Mucosa of gallbladder (tissue), 1 donor: ENCODE measurements at places on chromosomes 7 and 10. TPM values are rescaled to one million over a fixed set of nuclear protein-coding genes. Genes with fewer than 3 reads are reported as not detected.
A peak's percentile ranks its signal among the peaks of the same experiment; 100 is the strongest.

DNA sequence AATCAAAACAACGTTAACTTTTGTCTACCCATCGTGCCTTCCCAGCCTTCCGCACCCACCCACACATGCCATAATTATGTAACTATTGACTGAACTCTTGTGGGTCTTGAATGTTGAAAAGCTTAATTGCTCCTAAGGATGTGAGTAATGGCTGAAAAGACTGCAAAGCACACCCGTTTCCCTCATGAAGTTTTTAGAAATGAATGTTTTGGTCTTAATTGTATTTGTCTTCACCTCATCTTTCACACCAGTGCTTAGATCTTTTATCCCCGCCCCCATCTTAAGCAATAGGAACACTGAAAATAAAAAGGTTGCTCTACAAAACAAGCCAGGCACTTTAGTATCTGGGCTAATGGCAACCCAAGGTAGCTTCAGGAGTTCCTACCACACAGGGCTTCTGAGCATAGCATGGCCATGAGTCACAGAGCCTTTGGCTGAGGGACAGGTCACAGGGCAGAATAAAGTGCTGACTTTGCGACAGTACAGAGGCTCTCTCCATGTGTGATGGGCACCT is 690.5 kb downstream of the PARD3 start:
- peak; percentile 82 for DNase-seq

DNA sequence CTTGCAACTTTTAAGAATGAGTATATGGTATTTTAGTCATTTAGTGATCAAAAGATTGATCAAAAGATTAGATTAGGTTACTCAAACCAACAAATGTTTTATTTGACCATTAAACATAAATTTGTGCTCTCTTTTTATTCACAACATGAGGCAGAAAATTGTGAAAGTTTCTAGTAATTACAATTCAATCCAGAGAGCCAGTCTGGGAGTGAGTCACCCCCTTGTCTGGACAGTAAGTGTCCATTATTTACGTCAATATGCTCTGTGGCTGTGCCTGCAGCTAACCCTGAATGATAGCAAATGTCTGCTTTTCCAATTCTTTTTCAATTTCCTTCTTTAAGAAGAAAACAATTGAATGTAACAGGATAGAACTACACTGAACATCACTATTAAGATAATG is 27.9 kb downstream of the GNG11 start:
- no peak for DNase-seq

- peak; percentile 38 for DNase-seq
Observed at GRCh38 chr10:60236869-60237524, 152.7 kb downstream of the ANK3 start.

The TMEM236 gene
- 0.46 TPM for total RNA-seq

The CFAP69 gene
- 11.6 TPM for total RNA-seq

GRCh38 chr10:51368943-51369342 is 294.7 kb downstream of the PRKG1 start:
- no peak for DNase-seq

GRCh38 chr7:108291791-108292440 is 161.8 kb upstream of the LAMB4 start:
- no peak for DNase-seq

The CCDC71L gene
- 20.4 TPM for total RNA-seq

The GHRHR gene
- 12.3 TPM for total RNA-seq

GRCh38 chr10:24394461-24395190 is 185.7 kb downstream of the KIAA1217 start:
- DNase-seq: no peak

GRCh38 chr7:138900035-138900828 is 81.0 kb downstream of the KIAA1549 start:
- DNase-seq: no peak

DNA sequence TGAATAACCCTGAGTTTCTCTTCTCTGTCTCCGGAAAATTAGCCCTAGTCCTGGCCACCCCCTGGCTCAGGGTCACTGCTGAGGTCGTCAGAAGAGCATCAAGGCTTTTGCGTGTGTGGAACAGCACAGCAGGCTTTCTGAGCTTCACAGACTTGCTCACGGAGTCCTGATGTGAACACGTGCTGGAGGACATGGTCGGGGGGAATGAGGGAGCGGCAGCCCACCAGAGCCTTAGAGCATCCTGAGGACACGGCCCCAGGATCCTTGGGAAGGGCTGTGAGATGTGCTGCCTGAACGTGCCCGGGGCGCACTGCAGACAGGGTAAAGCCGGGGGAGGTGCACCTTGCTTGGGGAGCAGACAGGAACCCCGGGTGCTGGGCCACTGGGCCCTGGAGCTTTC is 28.8 kb downstream of the TMEM120A start:
- DNase-seq: no peak

- no peak for DNase-seq
Observed at GRCh38 chr10:35979116-35979515, 337.0 kb upstream of the FZD8 start.

- DNase-seq: no peak
Observed at GRCh38 chr10:119575506-119575905, 21.3 kb downstream of the TIAL1 start.

The LAMB4 gene
- total RNA-seq: 0.83 TPM

The ADAMTS14 gene
- total RNA-seq: 4.3 TPM

The INHBA gene
- 17.9 TPM for total RNA-seq

GRCh38 chr10:93775356-93775755 is 17.6 kb downstream of the LGI1 start:
- no peak for DNase-seq

The TMEM225B gene
- total RNA-seq: 0.35 TPM

DNA sequence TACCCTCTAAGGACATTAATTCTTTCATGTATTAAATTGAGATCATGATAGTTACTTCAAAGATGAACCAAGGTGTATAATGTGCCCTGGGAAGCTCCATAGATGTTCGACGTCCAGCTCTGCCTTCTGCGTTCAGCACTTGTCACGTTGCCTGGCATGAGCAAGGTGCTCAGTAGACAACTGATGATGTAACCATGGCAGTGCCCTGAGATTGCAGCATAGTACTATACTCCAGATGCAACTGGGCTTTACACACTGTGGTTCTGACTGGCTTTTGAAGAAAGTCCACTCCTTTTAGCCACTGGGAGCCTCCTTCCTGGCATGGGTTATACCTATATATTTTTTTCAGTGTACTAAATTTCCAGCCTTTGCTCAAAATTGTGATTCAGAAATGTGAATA is 355.8 kb upstream of the SORCS1 start:
- DNase-seq: no peak

The TRIM50 gene
- total RNA-seq: 1.3 TPM

The NEUROD6 gene
- total RNA-seq: not detected

DNA sequence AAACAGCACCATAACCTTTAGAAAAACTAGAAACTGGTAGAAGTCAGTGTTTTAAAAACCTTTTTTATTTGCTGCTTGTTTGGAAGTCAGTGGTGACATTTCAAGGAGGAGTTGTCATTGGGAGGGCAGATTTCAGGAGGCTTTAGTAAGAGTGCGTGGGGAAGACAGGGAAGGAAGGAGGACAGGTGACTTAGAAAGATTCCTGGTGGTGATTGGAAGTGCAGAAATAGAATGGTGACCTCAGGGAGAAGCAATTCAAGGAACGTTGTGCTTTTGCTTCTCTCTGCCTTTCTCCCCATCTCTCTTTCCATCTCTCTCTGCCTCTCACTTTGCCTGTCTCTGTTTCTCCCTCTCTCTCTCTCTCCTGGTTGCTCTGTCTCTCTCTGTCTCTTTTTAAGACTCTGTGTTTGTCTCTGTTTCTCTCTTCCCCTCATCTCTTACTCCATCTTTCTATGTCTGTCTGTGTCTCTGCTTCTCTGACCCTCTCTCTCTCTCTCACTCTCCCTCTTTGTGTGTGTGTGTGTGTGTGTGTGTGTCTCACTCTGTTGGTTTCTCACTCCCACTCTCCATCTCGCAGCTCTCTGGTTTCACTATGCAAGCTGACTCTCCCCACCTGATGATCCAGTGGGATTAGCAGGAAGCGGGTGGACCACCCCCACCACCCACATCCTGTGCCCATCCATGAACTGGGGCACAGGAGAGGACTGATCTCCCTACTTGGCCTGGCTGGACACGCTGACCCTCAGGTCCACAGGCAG is 10.9 kb upstream of the PFKP start:
- DNase-seq: no peak

The ACTL6B gene
- 0.14 TPM for total RNA-seq

DNA sequence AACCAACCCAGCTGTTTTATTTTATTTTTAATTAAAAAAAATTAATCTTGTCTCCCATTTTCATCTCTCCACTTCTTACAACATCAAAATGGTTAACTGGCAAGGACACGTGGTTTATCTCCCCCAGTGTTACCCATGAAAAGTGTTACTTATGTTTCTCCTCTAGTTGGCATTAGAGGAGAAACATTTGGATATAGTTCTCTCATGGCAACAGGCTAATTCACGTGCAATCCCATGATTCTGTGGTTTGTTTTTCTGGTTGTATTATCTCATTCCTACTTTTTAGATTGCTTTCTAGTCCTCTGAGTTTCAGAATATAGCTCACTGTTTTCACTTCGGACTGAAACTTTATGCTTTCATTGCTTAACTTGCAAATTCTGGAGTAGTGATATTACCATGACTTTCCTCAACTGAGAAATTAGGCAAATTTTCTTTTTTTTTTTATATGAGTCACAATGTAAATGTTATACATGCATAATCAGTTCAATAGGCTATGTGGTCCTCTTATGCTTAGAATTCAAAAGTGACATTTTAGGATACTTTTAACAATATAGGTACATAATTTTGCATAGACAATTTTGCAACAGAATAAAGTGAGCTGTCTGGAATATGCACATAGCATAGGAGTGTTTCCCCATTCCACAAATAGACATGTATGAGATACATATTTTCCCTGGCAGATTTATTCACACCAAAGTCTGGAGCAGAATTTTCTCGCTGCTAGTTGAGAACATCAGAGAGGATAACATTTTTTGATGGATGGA is 43.0 kb downstream of the LHFPL3 start:
- no peak for DNase-seq

GRCh38 chr10:110492069-110492822 is 5.5 kb upstream of the DUSP5 start:
- DNase-seq: no peak

The MUC12 gene
- 0.72 TPM for total RNA-seq

The GRM3 gene
- 0.09 TPM for total RNA-seq

DNA sequence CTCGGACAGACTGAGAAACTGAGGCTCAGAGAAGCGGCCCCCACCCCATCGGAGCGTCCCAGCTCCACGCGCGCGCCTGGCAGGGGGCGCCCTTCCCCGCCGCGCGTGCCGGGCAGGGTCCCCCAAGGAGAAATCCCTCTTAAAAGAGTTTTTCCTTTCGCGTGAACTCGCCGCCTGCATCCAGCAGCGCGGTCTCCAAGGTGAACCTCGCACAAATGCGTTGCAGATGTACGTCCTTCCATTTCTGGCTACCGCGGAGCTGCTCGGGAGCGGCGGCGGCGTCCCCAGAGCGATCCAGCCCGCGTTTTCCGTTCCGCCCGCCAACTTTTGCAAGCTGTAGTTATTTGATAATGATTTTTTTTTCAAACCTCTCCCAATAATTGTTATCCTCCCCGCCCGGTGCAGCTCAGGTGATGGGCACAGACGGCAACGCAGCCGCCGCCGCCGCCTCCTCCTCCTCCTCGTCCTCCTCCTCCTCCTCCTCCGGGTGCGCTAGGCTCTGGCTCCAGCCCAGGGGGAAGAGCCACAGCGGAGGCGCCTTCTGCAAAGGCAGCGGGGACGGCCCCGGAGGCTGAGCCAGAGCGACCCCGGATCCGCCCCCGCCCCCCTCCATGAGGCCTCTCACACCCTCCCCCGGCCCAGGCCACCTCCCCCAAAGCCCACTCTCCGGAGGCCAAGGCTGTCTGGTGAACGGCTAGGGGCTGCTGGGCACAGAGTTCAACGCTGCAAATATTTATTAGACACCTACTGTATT is 74.0 kb upstream of the CUX1 start:
- DNase-seq: peak; percentile 57

The ATOH7 gene
- total RNA-seq: not detected

DNA sequence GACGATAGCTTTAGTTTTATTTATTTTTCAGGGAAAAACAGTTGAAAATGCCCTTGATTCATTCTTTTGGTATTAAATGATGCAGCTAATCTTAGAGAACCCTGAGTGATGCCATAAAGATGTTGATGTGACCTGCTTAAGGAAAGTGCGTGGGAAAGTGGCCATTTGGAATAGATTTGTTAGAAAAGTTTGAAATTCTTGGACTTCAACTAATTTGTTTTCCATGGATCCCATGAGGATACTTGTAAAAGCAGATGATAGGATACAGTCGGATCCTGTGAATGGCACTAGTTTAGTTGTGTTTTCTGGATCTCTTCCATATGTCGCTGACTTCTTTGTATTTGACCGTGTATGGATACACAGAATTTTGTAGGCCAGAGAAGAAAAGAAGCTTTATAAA is 69.0 kb downstream of the SEPTIN7 start:
- no peak for DNase-seq

DNA sequence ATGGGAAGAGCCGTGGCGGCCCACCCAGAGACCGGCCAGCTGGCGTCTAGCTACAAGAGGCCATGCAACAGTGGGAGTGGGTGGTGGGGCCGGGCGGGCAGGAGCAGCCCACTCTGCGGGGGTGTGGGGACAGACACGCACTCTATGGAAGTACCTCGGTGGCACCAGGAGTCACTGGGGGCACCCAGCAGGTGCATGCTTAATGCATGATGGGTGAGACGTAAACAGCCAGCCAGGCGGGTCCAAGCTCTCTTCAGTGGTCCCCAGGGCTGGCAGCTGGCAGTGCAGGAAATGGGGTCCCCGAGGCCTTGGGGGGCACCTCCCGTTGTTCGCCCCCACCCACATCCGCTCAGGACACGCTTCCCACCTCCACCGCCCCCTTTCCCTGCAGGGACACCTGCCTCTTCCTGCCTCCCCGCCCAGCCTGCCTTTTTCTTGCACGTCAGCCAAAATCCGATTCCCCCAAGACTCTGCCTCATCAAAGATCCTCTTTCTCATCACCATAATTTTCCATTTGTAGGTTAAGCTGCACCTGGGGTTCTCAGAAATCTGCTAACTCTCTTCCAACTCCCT is 22.6 kb upstream of the PSMG3 start:
- DNase-seq: no peak

The C10orf95 gene
- 0.46 TPM for total RNA-seq

The LIPM gene
- total RNA-seq: not detected

The CALML3 gene
- total RNA-seq: not detected

The PAPOLB gene
- total RNA-seq: 0.14 TPM

DNA sequence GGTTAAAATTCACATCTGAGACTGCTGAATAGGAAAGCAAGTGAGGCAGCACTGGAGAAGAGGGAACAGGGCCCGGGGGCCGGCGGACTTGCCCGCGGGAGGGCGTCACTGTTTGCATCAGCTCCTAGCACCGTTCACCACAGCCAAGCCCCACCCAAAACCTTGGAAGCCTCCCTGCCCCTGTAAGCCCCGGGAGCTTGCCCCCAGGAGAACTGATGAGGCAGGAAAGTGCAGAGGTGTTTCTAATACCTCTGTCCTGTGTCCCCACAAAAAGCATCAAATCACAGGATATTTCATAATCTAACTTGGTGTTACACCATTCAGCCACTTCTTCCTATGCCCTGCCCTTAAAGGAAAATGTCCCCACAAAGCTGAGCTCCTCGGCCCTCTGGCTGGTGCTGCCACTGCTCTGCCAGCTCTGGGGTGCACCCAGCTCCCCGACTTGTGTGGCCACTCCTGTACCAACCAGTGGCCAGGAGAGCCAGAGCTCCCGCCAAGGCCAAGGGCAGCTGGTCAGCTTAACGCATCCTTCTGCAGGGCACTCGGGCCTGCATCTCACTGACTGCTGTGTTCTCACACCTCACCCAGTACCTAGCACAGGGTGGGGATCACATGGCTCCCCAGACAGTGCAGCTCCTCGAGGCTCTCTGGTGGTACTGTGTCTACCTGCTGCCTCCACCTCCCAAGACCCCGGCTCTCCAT is 47.3 kb upstream of the CNPY1 start:
- no peak for DNase-seq

The MAT1A gene
- total RNA-seq: 0.98 TPM

The MRLN gene
- total RNA-seq: not detected
